Left kidney (tissue), 8 donors: ENCODE measurements at places on chromosomes 16 and 17. TPM values are rescaled to one million over a fixed set of nuclear protein-coding genes. Genes with fewer than 3 reads are reported as not detected.

DNA sequence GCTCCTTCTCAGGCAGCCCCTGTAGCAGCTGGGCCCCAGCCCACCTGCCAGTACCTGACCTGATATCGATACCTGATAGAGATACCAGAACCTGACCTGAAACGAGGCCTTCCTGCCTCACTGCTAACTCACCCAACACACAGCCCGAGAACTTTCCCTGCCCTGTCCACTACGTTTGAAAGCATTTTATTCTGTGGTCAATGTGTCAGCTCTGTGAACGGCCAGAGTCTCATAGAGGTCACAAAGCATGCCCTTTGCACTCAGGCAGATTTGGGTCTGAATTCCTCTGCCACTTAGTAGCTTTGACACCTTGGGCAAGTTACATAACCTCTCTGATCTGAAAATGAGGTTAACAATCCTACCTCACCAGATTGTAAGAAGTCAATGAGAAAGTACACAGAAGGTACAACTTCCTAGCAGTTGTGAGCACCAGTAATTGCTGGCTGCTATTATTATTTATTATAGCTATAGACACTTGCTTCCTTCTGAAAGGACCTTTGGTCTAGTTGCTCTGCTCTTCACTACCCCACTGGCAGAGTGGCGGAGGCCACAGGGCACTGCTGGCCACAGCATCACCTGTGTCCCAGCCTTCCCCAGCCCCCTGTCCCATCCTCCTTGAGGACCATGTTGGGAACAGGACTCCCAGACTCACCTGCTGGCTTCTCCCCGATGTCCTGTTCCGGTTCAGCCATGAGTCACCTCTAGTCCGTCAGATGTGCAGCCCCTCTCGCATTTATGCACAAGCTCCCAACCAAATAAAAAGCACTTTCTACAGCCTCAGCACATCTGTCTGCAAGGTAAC is 895 bp downstream of the ANKRD40CL start:
- DNase-seq = no peak

- no peak for DNase-seq
Measured at GRCh38 chr16:70480127-70481105, 26.0 kb downstream of the FCSK start.

DNA sequence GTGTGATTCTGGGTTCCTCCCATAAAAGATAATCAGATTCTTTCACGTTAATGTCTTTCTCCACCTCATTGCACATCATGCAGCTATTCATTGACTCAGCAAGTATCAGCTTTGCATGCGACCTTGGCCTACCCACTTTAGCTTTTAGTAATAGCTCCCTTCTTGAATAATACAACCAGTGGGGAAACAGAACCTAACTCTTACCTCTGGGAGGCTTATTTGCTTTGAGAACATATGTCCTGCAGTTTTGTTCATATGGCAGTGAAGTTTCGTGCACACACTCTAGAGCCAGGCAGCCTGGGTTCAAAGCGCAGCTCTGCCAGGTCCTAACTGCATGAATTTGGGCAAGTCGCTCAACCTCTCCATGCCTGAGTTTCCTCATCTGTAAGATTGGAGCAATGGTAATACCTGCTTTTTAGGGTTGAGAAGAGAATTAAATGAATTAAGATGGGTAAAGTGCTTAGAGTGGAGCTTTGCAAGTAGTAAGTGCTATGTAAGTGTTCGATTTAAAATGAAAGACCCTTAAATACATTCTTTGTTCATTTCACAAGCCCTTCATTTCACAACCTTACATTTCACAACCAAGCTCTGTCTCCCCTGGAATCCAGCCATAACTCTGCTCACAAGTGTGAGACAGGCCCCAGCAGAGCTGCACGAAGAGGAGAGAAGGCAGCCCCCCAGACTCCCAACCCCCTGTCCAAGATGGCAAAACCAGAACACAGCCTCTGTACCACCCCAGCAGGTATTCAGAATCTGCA is 29.3 kb downstream of the MAPT start:
- DNase-seq = no peak

- no peak for DNase-seq
Measured at GRCh38 chr17:13421581-13422130, 180.1 kb downstream of the HS3ST3A1 start.

- DNase-seq = no peak
Measured at GRCh38 chr16:54595621-54596020, 309.0 kb upstream of the IRX3 start.

GRCh38 chr17:72005332-72006163 is 115.3 kb upstream of the SOX9 start:
- no peak for DNase-seq

DNA sequence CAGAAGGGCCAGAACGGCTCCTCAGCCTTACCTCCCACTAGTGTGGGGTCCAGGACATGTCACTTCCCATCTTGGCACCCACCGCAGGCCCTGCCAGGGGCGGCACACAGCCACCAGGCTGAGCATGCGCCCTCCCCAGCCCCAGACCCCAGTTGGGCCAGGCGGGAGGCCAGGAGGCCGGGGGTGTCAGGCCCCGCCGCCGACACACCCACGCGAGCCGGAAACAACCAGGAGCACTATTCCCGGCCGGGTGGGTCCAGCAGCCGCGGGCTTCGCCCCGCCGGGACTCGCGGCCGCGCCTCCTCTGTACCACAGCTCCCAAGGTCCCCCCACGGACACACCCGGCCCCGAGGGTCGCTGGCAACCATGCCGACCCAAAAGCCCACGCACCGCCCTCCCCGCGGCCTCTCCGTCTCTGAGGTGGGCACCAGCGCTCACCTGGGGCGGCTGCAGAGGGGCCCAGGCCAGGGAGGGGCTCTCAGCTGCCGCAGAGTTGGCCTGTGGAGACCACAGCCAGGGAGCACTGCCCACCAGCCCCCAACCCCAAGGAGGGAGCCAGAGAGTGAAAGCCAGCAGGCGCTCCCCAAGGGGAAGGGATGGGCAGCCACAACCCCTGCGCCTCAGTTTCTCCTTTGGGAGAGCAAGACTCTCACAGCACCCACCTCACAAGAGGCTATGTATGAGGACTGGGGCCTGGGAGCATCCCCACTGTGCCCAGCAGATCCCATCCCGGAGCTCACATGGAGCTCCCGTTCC is 18.0 kb downstream of the B9D1 start:
- no peak for DNase-seq

GRCh38 chr17:10116753-10117420 is 81.5 kb downstream of the GAS7 start:
- no peak for DNase-seq

The TAC4 gene
- polyA plus RNA-seq = 0.67 TPM

The RHBDF1 gene
- 26.3 TPM for polyA plus RNA-seq

The CPPED1 gene
- 25.8 TPM for polyA plus RNA-seq

The SLC38A8 gene
- polyA plus RNA-seq = not detected
